ENCODE measurements at places on chromosomes 1 and 21.
A peak's percentile ranks its signal among the peaks of the same experiment; 100 is the strongest.

DNA sequence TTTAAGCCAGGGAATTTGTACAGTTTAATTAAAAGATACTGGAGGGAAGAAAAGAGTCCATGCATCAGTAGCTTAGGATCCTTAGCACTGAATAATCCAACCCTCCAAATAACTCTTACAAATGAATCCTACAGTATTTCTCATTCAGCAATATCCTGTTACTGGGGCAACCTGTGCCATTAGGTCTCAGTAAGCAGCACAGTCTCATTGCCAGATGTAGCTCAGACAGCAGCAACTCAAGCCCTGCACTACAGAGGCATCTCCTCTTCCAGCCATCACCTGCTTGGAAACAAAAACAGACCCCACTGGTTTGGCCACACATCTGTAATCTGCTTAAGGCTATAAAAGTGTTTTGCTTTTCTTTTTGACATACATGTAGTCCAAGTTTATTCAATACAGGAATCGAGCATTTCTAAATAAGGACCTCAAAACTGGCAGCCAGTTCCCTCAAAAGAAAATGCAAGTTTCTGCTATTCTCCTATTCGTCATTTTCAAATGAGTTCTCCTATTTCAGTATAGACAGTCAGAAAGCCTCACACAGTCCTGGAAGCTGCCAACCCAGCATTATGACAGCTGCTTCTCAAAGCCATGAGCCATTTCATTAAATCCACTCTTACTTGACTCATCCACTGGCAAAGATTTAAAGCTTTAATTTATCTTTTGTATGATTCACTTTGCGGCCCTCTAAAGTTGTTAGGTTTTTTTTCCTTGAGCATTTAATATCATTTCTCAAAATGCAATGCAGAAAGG lies 129.0 kb downstream of the APP start:
- no peak for DNase-seq

- no peak for DNase-seq
Measured at GRCh38 chr1:109531826-109532364, 7.8 kb upstream of the GPR61 start.

DNA sequence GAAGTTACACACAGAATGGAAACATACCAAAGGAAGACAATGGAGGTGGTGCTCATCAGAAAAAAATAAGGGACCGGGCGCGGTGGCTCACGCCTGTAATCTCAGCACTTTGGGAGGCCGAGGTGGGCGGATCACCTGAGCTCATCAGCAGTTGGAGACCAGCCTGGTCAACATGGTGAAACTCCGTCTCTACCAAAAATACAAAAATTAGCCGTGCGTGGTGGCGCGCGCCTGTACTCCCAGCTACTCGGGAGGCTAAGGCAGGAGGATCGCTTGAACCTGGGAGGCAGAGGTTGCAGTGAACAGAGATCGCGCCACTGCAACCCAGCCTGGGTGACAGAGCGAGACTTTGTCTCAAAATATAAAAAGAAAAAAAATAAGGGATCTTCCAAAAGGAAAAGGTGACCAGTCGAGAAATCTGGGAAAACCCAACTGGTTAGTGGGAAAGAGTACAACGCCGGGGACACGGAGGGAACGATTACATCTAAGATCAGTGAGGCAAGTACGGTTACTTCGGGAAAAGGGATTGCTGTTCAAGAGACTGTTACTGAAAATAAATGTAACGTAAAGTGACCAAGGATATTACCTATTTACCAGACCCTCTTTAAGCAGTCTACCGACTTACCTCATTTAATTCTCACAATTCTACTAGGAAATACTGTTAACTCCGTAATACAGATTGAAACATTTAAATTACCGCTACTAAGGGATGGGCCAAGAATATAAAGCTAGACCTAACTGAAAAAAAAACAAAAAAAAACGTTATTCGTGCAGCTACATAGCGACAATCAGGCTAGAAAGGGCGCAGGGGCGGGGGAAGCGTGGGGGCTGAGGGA lies 822 bp downstream of the CCT3 start:
- DNase-seq, result no peak

- no peak for DNase-seq
Measured at GRCh38 chr1:238581332-238581731, 690.6 kb upstream of the ZP4 start.

GRCh38 chr1:203586496-203587081 lies 40.0 kb upstream of the ATP2B4 start:
- no peak for DNase-seq

- DNase-seq, result peak; percentile 69
Measured at GRCh38 chr1:21149855-21150432, 26.8 kb downstream of the EIF4G3 start.

DNA sequence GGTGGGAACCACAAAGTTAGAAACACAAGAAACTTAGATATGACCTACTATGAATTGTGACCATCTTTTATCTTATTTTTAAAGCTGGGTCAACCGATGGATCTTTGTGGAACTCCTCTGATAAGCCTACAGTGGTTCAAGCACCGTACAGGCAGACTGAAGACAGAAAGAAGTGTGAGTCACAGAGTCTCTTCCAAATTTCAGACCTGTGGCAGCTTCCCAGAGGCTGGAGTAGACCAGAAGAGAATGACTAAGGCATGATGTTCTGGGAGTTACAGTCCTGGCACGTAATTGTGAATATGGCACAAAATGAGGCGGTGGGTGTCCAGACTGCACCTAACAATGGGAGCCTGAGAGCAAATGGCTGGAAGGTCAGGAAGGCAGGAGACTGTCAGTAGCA lies 70.0 kb downstream of the LMO4 start:
- no peak for DNase-seq

DNA sequence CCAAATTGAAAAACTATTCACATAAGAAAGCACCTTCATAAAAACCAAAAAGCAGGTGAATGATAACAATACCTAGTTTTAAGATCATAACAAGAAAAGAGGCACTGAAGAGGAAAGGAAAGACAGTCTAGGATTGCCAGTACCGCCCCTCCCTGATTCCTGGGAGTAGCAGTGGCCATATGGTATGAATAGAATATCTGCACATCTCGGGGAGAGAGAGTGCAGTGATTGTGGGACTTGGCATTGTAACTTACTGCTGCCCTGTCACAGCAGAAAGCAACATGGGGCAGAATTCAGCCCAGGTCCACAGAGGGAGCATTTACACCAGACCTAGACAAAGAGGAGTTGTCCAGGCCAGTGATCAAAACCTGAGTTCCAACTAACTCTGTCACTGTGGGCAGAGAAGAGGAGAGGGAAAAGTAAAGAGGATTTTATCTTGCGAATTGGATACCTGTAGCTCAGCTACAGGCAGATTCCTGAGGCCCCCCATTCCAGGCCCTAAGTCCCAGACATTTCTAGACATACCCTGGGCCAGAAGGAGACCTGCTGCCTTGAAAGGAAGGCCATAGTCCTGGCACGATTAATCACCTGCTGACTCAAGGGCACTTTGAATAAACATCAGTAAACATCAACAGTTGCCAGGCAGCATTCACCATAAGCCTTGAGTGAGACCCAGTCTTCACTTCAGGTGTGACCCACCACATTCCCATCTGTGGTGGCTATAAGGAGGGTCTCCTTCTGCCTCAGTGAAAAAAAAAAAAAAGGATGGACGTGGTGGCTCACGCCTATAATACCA lies 397.5 kb downstream of the TGFB2 start:
- DNase-seq, result no peak

GRCh38 chr1:29590583-29591565 lies 354.6 kb downstream of the PTPRU start:
- peak; percentile 47 for DNase-seq

- no peak for DNase-seq
Measured at GRCh38 chr1:164840936-164841335, 282.0 kb downstream of the PBX1 start.

DNA sequence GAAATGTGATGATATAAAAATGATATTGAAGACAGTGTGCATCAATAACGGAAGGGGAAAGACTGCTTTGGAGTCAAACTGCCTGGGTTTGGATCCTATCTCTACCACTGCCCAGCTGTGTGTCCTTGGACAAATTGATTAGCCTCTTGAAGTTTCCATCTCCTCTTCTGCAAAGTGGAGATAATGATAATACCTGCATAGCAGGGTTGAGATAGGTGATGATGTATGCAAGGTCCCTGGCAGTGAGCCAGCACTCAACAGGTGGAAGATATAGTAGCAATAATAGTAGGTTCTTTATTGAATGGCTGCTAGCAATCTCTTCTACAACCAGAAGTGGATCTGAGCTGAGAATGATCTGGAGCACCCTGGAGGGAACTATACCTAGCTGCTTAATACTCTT lies 166.7 kb downstream of the MIS18A start:
- no peak for DNase-seq

DNA sequence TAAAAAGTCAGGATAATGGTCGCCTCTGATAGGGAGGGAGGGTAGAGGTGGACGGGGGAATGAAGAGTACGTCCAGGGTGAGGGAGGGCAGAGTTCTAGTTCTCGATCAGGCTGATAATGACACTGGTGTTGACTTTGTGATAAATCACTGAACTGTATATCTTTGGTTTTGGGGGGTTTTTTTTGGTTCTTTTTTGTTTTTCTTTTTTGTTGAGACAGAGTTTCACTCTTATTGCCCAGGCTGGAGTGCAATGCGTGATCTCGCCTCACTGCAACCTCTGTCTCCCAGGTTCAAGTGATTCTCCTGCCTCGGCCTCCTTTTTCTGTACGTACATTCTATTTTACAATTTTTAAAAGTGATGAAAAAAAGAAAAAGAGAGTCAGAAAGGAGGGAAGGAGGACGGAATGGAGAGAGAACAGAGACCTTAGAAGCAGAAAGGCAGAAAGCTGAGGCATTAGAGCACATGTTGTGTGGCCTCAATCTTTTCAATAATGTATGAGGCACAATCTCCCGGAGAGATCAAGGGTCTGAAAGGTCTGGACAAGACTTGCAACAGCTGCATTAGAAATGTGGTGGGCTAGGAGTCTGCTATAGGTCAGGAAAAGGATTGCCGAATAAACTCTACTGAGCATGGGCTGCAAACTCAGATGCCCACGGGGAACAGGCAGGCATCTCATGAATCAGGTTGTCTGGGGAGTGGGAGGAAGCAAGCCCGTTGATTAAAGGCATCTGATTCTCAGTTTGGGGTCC lies 174.8 kb downstream of the TOMM20 start:
- no peak for DNase-seq

DNA sequence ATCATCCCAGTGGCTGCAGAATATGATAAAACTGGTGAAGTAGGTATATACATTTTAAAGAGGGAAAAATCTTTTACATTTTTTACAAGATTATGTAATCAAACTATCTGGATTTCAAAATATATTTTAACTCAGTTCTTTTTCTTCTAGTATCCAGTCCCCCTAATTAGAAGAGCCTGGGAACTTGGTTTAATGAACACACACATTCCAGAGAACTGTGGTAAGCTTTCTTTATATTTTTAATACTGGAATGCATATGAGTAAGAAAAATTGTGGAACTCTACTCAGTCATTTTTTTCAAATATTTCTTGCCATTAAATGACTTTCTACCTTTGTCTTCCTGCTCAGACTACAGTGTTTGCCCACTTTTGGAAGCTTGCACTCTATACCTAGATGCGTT lies 8.2 kb downstream of the ACADM start:
- DNase-seq, result no peak
